ENCODE measurements at places on chromosomes 3 and 15. TPM values are rescaled to one million over a fixed set of nuclear protein-coding genes. Genes with fewer than 3 reads are reported as not detected.

GRCh38 chr3:14516738-14517345 is 23.3 kb downstream of the GRIP2 start:
- no peak for DNase-seq
- H3K4me1 ChIP-seq = no peaks in the 10 kb centered on the region
- H3K36me3 ChIP-seq = no peaks in the 10 kb centered on the region
- no peak overlapping the region for H3K27ac ChIP-seq
- no peaks in the 10 kb centered on the region for H3K27me3 ChIP-seq

VEPH1 gene
- not detected for total RNA-seq

DNA sequence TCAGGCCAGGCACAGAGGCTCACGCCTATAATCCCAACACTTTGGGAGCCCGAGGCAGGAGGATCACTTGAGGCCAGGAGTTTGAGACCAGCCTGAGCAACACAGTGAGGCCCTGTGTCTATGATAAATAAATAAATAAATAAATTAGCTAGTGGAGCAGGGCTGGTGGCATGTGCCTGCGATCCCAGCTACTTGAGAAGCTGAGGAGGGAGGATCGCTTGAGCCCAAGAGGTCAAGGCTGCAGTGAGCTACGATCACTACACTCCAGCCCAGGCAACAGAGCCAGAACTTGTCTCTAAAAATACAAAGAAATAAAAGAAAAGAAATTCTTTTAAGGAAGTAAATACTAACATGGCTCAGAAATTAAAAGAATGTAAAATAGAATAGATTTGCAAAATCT is 91.8 kb downstream of the LIPC start:
- H3K4me1 ChIP-seq = peaks cover under 1% of the 10 kb centered on the region
- DNase-seq = no peak
- no peak overlapping the region for H3K27ac ChIP-seq
- H3K27me3 ChIP-seq = no peaks in the 10 kb centered on the region
- H3K36me3 ChIP-seq = no peaks in the 10 kb centered on the region

DNA sequence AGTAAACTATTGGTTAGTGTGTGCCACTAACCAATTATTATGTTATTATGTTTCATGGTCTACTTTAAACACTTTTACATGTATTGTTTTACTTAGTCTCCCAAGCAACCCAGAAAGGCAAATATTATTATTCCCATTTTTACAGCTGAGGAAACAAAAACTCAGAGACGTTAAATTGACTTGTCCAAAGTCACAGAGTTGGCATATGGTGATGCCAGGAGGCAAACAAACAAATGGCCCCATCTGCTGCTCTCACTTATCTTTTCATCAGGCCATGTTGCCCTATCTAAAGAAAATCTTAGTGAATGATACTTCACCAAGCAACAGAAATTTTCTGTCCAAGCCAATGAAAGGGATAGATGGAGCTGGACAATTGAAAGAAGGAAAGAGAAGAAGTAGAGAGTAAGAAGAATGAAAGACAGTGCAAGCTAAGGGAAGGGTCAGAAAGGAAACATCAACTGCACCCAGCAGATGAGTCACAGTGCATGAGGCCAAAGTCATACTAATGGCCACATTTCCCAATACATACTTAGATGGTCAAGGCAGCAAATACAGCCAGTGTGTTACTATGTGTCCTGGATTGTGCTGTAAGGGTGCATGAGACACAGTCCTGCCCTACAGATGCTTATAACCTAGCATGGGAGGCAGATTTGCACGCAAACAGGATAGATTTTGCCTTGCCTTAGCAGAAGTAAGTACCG is 266.9 kb downstream of the KCNMB2 start:
- no peak overlapping the region for H3K27ac ChIP-seq
- DNase-seq = no peak
- no peaks in the 10 kb centered on the region for H3K4me1 ChIP-seq
- H3K4me3 ChIP-seq = no peak overlapping the region
- H3K36me3 ChIP-seq = no peaks in the 10 kb centered on the region

DNA sequence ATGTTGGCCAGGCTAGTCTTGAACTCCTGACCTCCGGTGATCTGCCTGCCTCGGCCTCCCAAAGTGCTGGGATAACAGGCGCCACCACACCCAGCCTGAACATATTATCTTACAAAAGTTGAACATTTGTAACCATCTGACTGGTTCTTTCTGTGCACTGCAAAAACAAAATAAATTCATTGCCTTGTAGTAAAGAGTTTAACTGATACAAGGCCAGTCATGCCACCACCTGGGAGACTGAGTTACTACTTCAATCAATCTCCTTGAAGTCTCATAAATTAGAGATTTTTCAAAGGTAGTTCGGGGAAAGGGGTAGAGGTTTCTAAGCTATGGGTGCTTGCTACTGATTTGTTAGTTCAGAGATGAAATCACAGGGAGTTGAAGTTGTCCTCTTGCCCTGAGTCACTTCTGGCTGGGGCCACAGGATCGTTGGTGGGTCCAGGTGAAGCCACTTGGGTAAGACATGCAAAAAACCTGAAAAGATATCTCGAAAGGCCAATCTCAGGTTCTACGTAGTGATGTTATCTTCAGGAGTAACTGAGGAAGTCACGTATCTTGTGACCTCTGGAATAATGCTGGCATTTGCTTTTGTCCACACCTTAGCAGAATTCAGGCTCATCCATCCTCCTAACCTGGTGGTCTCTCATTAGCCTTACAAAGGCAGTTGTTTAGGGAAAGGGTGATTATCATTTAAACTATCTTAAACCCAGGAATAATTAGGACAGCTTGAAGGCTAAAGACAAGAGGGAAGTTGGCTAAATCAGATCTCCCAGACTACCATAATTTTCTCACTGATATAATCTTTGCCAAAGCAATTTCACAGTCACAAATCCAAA is 33.7 kb downstream of the ZBTB11 start:
- H3K27ac ChIP-seq = no peak overlapping the region
- no peaks in the 10 kb centered on the region for H3K27me3 ChIP-seq
- H3K4me1 ChIP-seq = peaks cover 19% of the 10 kb centered on the region
- no peak overlapping the region for H3K4me3 ChIP-seq
- no peaks in the 10 kb centered on the region for H3K36me3 ChIP-seq

GRCh38 chr3:148372206-148372875 is 325.4 kb upstream of the AGTR1 start:
- H3K27me3 ChIP-seq = no peaks in the 10 kb centered on the region
- H3K4me1 ChIP-seq = no peaks in the 10 kb centered on the region
- H3K27ac ChIP-seq = no peak overlapping the region
- DNase-seq = no peak

DNA sequence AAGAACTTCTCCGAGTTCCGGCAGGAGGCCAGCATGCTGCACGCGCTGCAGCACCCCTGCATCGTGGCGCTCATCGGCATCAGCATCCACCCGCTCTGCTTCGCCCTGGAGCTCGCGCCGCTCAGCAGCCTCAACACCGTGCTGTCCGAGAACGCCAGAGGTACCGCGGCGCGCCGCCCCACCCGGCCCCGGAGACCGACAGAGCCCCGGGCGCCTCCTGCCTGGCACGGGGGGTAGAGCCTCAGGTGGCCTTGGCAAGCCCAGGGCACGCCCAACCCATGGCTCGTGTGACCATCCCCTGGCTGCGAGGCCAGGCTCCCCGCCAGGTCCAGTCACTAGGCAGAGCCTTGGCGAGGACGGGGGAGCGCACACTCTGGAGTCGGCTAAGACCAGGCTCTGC is 134.1 kb downstream of the LRRK1 start:
- H3K36me3 ChIP-seq = no peaks in the 10 kb centered on the region
- no peak overlapping the region for H3K27ac ChIP-seq
- H3K27me3 ChIP-seq = no peaks in the 10 kb centered on the region
- no peaks in the 10 kb centered on the region for H3K4me1 ChIP-seq
- no peak for DNase-seq
- no peak overlapping the region for H3K4me3 ChIP-seq

DNA sequence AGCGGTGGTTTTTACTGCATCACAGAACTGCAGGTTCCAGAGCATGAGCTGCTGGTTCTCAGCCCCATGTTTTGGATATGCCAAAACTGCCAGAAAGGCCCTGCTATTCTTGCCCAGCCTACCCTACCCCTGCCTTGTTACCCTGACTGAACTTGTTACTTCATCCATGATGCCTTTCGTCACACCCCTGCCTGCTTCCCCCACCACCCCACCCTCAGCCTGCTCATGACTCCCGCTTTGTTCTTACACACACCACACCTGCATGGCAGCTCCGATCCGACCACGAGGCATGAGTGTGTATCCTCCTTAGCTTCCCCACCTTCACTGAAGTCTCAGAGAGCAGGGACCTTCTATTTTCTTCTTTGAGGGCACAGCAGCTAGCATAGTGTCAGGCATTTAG is 5.1 kb upstream of the TM4SF1 start:
- no peaks in the 10 kb centered on the region for H3K36me3 ChIP-seq
- no peaks in the 10 kb centered on the region for H3K4me1 ChIP-seq
- H3K27ac ChIP-seq = no peak overlapping the region
- DNase-seq = no peak
- H3K4me3 ChIP-seq = no peak overlapping the region
- H3K27me3 ChIP-seq = no peaks in the 10 kb centered on the region

- peaks cover 46% of the 10 kb centered on the region for H3K4me1 ChIP-seq
- no peaks in the 10 kb centered on the region for H3K27me3 ChIP-seq
- H3K36me3 ChIP-seq = no peaks in the 10 kb centered on the region
Measured at GRCh38 chr15:68816795-68817303, 3.8 kb downstream of the ANP32A start.

DNA sequence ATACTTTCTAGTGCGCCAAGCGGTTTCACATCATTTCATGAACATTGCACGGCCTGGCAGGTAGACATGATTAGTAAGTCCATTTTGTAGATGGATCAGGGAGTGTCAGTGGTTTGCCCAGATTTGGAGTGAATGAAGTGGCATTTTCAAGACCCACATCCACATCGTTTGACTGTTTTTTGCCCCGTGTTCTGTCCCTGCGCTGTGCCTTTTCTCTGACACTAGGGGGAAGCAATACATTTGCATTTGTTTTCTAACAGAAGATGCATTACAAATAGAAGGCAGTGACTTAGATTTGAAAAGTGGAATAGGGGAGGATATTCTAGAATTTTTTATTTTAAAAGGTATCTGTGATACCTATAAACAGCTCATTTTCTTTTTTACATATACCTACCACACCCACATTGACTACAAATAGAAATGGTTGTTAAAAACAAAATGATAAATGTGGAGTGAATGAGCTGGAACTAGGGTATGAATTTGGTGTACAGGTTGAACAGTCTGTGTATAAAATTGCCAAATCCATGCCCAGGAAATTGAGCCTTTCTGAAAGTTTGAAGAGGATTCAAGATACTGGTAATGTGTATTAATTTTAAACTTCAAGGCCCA is 98.0 kb downstream of the USP13 start:
- no peaks in the 10 kb centered on the region for H3K27me3 ChIP-seq
- no peak overlapping the region for H3K4me3 ChIP-seq
- no peaks in the 10 kb centered on the region for H3K4me1 ChIP-seq
- H3K36me3 ChIP-seq = no peaks in the 10 kb centered on the region
- no peak for DNase-seq
- no peak overlapping the region for H3K27ac ChIP-seq

GRCh38 chr15:91880373-91880772 is 26.9 kb downstream of the SLCO3A1 start:
- H3K4me1 ChIP-seq = no peaks in the 10 kb centered on the region
- H3K27me3 ChIP-seq = no peaks in the 10 kb centered on the region
- DNase-seq = no peak
- no peak overlapping the region for H3K4me3 ChIP-seq

All from CD8-positive, alpha-beta memory T cell (primary cell).